Femur (tissue), 1 donor: ENCODE measurements at places on chromosomes 7 and 10.

DNA sequence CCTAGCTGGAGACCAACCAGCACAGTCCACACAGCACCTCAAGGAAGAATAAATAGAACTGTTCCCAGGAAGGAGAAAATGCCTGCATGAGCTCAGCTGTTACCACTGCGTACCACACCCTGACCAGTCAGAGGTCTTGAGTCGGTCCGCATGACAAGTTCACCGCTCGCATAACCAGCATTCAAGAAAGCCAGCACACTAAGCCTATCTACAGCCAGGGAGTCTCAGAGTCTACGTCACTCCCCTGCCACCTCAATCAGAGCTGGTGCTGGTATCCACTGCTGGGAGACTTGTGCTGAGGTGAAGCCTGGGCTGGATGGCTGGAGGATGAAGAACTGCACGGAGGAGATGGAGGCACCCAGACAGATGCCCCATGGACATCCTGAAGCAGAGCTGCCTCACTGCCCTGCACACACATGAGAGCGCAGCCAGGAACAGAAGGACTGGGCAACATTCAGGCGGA lies 19.6 kb downstream of the AKR1C1 start:
- DNase-seq = peak; percentile 29

DNA sequence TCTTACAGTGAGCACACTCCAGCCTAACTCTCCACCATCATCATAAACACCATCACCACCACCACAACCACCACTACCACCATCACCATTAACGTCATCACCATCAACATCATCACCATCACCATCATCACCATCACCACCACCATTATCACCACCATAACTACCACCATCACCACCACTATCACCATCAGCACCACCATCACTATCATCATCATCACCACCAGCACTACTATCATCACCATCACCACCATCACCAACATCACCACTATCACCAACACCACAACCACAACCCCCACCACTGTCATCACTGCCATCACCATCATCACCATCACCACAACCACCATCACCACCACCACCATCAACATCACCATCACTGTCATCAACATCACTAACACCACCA lies 279.0 kb upstream of the TCERG1L start:
- DNase-seq = no peak

DNA sequence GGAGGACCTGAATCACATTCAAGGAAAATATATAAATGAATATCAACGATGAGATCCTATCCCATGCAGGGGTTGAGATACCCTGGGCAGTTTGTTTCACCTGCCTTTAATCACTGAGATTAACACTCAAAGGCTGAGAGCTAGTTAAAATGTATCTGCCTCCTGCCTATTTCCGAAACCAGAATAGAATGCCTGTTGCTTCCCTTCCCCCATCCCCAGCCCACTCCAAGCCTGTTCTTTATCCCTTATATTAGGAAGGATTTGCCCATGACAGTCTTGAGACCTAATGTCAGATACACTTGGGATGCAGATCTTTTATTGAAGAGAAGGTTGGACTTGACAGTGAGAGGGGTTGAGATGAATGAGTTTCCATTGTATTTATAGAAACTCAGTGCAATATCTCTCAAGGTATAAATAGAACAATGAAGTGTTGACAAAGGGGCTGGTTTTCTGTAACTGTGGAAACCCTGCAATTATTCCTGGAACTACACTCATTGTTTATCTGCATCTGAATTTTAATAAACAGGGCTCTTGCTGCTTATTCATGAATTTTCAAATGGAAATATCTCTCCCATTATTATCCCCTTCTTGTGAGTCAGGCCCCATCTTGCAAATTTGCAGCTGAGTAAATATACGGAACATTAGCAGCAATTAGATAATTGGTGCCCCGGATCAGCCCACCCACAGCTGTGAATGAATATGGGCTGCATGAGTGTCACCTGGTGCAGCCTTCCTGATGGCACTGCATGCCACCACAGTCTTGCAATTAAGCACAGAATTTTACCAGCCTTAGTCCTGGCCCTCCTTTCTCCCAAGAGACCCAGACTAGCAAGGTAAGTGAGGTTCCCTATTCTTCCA lies 66.7 kb downstream of the SORCS3 start:
- no peak for DNase-seq

DNA sequence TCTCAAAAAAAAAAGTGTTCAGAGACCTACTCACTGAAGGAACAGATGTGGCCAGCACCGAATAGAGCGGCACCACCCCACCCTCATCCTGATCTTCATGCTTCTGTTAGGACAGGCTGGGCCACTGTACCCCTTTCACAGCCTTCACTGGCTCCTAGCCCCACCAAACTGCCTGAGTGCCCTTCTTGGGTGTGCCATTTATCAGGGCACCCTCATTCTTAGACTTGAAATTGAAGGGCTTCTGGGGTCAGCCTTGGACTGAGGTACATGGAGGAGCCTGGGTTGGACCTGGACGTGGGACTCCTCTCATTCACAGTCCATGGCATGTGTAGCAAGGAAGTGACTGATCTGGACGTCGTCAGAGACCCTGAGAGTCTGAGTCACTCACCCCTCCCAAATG lies 190.3 kb downstream of the COBL start:
- DNase-seq = no peak

DNA sequence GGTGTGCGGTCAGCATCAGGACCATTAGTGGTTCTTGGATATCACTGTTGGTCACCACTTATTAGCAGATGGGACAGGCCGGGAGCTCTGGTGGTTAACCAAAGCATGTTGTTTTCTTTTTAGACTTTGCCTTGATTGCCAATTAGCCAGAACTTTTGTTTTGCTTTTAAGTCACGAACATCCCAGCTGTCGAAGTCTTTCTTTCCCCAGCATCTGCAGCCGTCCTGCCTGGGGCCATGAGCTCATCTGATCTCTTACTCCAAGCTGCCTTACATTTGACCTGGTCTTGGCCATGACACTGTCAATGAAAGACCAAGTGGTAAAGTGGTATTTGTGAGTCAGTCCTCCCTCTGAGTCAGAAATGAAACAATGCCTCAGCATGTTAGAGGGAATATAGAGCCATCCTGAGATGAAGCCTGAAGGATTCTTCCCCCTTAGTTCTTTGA lies 53.9 kb upstream of the CREB5 start:
- DNase-seq = no peak

- DNase-seq = no peak
Observed at GRCh38 chr10:103592186-103593021, 98.9 kb downstream of the NEURL1 start.

DNA sequence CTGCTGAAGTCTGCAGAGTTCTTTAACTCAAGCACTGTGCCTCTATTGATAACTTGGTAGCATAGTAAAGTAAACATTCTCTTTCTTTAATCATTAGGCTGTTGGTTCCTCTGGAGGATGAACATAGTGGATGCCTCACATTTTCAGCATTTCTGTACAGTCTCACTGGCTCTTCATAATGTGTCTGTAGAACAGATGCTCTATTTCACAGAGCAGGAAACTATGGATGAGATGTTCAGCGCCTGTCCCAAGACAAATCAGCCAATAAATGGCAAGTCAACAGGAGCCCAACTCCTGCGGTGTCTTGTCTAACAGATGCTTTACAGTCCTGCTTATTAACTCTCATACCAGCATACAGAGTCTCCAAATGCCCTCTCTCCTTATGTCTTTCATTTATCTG lies 36.5 kb downstream of the NRBF2 start:
- no peak for DNase-seq

DNA sequence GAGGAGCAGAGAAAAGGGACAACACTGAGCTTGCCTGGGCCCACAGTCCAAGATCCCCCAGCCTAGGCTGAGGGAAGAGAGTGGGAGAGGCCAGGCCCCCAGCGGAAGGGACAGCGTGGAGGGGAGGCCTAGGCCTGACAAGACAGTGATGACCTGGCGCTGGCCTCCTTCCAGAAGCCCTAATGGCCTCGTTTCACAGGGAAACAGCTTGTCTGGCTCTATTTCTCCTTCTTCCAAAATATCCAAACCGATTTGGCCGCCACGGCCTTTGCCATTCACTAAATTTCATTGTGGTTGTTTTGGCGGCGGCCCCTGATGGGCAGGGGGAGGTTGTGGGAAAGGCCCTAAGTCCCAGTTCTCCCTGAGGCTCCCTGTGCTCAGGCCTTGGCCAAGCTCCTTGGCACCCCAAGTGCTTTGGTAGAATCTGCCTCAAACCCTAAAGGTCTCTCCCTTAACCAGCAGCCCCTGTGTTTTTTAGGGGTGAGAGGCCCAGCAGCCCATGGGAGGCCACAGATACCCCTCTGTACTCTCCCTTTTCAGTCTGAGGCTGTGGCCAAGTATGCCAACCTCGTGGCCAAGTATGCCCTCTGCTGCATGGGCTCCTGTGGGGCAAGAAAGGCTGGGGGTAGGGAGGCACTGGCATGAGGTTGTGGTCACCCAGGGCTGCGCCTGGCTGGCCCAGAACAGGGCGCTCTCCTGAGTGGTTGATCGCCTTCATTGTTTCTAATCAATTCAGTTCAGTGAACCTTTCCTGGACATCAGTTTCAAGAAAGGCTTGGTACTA lies 37.3 kb downstream of the PAX2 start:
- no peak for DNase-seq

DNA sequence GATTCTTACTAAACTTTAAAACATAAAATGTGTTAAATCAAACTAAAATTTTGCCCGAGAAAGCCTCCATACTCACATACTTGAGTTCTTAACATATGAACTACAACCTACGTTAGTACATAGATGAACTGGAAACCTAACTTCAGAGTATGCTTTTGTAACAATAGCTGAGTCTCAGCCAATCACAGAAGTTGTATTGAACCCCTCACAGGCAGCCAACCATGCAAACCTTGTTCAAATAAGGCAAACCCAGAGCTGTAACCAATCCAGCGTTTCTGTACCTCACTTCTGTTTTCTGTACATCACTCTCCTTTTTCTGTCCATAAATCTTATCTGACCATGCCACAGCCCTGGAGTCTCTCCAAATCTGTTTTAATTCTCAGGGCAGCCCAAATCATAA lies 157.3 kb upstream of the COL1A2 start:
- DNase-seq = no peak

DNA sequence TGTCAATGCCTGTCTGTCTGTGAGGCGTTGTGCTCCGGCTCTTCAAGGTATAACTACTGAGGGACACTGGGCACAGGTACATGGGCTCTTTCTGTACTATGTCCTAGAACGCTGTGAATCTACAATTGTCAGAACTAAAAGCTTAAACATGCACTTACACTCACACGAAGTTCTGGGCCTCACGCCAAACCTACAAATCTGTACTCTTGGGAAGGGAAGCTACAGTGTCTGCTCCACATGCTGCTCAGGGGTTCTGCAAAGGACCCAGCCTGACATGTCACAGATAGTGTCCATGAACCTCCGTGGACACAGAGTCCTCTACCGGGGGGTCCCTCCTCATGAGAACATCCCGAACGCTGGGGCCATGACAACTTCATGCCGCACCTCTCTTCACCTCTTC lies 268.7 kb downstream of the WDR37 start:
- DNase-seq = no peak

- DNase-seq = no peak
Observed at GRCh38 chr7:91979590-91979989, 38.9 kb downstream of the AKAP9 start.

GRCh38 chr7:134755422-134756022 lies 23.9 kb upstream of the CALD1 start:
- DNase-seq = no peak

- no peak for DNase-seq
Observed at GRCh38 chr7:124460056-124460450, 305.5 kb downstream of the GPR37 start.

DNA sequence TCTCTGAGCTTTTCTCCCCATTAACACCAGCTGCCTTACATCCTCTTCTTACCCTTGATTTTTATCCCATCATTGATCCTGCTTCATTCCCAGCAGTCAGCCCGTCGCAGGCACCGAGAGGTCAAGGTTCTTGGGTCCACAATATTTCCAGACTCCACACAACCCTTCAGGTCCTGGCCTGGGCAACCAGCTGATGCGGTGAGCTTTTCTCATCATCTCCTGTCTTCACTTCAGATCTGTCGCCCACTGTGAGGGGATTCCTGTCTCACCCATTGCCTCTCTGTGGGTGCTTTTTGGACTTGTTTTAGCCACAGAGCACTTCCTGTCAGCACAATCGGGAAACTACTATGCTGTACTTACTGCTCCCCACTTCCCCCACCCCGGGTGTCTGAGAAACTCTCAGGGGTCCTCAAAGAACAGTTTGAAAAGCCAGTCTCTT lies 8.4 kb upstream of the PVRIG start:
- DNase-seq = no peak

- no peak for DNase-seq
Observed at GRCh38 chr7:8362723-8363369, 70.6 kb upstream of the NXPH1 start.

DNA sequence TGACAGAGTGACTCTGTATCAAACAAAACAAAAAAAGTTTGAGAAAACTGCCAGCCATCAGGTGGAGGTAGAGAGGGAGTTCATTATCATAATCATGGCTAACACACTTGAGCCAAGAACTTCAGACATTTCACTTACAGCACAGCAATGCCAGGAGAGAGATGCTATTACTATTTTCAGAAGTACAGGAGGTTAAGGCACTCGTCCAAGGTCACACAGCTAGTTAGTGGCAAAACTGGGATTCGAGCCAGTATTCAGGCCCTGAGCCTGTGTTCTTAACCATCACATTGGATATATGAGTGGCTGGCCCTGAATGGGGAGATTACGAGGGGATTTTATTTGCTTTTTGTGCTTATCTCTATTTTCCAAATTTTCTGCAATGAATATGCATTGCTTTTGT lies 24.8 kb upstream of the UNC5B start:
- DNase-seq = peak; percentile 24

- DNase-seq = no peak
Observed at GRCh38 chr7:72080865-72081510, 331.1 kb downstream of the CALN1 start.

DNA sequence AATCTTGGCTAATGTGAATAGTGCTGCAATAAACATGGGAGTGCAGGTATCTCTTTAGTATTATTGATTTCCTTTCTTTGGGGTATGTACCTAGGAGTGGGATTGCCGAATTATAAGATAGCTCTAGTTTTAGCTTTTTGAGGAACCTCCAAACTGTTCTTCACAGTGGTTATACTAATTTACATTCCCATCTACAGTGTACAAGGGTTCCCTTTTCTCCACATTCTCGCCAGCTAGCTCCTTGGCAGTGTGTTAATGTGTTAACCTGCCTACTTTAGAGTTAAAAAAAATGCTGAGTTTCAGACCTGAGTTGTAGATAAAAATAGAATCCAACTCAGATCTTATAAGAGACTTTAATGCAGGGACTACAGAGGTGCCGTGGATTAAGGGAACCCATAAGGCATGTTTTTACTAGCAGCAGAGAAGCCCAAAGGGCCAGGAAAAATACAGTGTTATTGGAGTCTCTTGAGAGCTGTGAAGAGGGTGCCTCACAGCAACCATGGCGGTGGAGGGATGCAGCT lies 35.4 kb downstream of the CDK13 start:
- DNase-seq = no peak
